Iris pigment epithelial cell (primary cell): ENCODE measurements at places on chromosomes 3 and 15.

GRCh38 chr15:49045751-49046219, 461 bp downstream of the SECISBP2L start:
- peak; percentile 58 for DNase-seq

DNA sequence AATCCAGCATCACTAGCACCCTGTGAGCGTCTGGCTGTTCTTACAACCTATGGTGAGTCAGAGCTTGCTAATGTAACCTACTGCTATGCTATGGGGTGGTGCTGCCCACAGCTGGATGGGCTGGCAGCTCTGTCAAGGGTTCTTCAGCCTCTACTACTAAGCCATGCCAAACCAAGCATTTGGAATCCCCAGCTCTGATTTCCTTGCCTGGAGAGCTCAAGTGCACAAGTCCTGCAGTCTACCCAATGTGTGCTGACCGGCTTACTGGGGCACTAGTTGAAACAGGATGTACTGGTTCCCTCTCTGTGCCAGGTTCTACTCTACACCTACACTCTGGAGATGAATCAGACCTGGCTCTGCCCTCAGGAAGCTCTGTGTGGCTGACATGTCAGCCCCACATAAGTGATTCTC, 4.2 kb downstream of the TEX264 start:
- DNase-seq = peak; percentile 54

GRCh38 chr3:143825513-143825912, 22.8 kb downstream of the SLC9A9 start:
- DNase-seq = no peak

DNA sequence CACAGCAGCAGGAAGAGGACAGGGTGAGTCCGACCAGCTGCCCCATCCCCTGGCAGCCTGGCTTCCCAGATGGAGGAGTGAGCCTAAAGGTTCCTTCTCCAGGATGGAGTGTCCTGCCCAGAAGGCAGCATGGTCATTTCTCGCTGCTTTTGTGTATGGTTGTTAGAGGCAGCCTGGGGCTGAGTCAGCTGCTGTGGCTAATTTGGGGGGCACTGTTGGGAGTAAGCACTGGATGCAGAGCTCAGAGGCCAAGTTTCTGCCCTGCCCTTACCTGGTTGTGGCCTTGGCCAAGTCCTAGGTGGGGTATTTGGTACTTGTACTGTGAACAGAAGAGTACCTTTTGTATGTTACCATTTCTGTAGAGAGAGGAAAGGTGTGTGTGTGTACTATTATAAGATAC, 78.6 kb downstream of the ADAMTS7 start:
- DNase-seq = no peak

GRCh38 chr3:150146991-150147761, 176.5 kb upstream of the PFN2 start:
- DNase-seq = peak; percentile 99

DNA sequence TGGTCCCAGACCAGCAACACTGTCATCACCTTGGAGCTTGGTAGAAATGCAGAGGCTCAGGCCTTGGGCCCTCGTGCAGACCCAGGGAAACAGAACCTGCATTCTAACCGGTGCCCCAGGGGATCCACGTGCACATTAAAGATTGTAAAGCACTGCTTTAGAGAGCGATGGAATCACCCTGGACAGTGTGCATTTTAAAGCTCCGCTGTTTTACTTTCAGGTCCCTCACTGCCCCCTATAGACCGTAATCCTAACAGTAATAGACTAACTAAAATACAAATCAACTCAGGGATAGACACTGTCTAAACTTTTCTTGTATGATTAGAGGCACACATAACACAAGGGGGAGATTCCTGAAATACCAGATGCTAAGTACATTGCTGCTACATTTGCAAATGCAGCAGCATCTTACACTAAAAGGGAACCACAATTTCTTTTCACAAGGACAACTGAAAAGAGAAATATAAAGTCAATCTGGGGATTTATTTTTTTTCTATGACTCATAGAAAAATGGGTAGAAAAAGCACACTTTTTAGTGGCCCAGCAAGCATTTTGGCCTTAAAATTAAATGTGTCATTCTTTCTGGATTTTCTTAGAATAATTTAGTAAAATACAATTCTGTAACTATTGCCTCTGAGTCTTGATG, 10.5 kb upstream of the SH3GL3 start:
- peak; percentile 73 for DNase-seq

DNA sequence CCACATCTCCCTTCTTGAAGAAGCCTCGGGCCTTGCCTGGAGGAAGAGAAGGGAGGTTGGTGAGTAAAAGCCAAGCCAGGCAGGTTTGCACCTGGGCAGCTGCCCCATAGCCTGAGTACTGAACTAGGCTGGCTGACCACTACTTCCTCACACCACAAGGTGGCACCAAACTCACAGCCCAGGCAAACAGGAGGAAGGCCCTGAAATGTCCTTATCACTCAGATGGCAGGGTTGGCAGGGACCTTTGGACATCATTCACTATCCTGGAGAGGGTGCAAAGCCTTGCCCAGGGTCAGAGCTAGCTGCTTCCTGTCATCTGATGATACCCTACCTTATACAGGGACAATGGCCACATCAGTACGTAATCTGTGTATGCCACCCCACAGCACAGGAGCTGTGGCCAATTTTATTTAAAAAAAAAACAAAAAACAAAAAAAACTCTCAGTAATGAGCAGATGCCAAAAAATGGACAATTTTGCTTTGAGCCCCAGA, 2.2 kb upstream of the GRAMD2A start:
- DNase-seq = peak; percentile 58

GRCh38 chr3:22450786-22451400, 699.9 kb upstream of the ZNF385D start:
- DNase-seq = peak; percentile 49

DNA sequence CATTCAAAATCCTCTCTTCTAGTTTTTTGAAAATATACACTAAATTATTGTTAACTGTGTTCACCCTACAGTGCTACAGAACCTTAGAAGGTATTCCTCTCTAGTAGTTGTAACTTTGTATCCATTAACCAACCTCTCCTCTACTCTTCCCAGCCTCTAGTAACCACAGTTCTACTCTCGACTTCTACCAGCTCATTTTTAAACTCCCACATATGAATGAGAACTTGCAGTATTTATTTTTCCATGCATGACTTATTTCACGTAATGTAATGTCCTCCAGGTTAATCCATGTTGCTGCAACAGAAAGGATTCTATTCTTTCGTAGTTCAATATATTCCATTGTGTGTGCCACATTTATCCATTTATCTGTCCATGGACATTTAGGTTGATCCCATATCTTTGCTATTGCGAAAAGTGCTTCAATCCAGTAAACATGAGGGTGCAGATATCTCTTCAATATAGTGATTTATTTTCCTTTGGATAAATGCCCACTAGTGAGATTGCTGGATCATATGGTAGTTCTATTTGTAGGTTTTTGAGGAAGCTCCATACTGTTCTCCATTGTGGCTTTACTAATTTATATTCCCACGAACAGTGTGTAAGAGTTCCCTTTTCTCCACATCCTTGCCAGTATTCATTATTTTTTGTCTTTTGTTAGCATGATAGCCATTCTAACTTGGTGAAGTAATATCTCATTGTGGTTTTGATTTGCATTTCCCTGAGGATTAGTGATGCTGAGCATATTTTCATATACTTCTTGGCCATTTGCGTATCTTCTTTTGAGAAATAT, 113.7 kb upstream of the SMAD3 start:
- peak; percentile 43 for DNase-seq

GRCh38 chr15:64096668-64097384, 1.0 kb downstream of the SNX1 start:
- DNase-seq = peak; percentile 65

DNA sequence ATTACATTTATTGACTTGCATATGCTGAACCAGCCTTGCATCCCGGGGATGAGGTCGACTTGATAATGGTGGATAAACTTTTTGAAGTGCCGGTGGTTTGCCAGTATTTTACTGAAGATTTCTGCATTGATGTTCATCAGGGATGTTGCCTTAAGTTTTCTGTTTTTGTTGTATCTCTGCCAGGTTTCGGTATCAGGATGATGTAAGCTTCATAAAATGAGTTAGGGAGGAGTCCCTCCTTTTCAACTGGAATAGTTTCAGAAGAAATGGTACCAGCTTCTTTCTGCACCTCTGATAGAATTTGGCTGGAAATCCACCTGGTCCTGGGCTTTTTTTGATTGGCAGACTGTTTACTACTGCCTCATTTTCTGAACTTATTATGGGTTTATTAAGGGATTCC, 250.8 kb downstream of the TBC1D5 start:
- peak; percentile 89 for DNase-seq

GRCh38 chr3:59658274-59658673, 608.4 kb upstream of the CFAP20DC start:
- DNase-seq = no peak

GRCh38 chr3:127053450-127053849, 70.5 kb downstream of the PLXNA1 start:
- no peak for DNase-seq

- no peak for DNase-seq
Observed at GRCh38 chr3:4613366-4613765, 120.2 kb downstream of the ITPR1 start.

DNA sequence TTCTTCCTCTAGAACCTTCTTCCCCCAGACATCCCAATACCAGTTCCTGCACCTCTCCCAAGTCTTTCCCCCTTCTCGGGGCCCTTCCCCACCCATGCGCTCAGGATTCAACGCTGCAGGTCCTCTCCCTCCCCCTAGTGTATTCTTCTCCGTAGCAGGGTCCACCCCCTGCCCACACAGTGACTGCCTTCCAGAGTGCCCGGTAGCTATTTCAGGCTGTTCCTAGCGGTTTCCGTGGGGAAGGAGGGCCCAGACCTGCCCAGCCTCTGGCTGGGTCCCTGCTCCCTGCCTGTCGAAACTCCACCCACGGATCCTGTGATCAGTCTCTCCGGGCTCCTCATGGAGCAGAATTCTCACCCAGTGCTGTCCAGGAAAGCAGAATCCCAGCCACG, 45.2 kb upstream of the SEC61A1 start:
- DNase-seq = no peak

- DNase-seq = no peak
Observed at GRCh38 chr3:59570806-59571205, 521.0 kb upstream of the CFAP20DC start.

GRCh38 chr3:16286751-16287543, 21.9 kb downstream of the OXNAD1 start:
- DNase-seq = no peak

GRCh38 chr3:100463646-100464155, 28.7 kb upstream of the TMEM45A start:
- no peak for DNase-seq

DNA sequence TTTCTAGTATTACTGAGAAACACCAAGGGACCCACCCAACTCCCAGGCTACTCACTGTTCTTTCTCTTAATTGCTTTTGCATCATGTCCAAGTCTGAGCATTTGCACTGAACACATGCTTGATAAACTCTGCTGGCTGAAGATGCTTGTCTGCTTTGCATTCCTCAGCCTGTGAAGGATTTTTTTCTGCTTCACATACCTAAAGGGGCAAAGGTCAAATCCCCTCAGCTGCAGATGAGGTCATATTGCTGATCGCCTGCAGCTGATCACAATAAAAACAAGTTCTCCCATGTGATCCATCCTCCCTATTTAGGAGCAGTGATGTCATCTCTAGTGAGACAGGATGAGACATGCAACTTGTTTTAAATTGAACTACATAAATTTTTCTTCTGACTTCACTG, 84.6 kb upstream of the DCBLD2 start:
- peak; percentile 98 for DNase-seq

DNA sequence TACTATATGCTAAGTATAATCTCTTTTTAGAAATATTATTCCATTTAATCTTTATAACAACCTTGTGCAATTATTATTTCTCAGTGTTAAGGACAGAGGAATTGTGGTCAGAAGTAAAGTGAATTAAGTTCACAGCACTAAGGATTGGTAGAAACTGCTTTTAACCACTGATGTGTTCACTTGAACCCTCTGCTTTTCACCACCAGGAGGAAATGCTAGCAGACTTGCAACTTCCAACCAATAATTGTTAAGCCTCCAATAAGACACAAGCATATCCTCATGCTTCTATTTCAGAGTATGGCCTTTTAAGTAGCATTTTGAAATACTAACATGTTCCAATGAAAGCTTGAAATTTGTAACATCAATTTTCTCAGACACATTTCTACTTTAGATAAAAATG, 527.4 kb downstream of the SI start:
- no peak for DNase-seq

DNA sequence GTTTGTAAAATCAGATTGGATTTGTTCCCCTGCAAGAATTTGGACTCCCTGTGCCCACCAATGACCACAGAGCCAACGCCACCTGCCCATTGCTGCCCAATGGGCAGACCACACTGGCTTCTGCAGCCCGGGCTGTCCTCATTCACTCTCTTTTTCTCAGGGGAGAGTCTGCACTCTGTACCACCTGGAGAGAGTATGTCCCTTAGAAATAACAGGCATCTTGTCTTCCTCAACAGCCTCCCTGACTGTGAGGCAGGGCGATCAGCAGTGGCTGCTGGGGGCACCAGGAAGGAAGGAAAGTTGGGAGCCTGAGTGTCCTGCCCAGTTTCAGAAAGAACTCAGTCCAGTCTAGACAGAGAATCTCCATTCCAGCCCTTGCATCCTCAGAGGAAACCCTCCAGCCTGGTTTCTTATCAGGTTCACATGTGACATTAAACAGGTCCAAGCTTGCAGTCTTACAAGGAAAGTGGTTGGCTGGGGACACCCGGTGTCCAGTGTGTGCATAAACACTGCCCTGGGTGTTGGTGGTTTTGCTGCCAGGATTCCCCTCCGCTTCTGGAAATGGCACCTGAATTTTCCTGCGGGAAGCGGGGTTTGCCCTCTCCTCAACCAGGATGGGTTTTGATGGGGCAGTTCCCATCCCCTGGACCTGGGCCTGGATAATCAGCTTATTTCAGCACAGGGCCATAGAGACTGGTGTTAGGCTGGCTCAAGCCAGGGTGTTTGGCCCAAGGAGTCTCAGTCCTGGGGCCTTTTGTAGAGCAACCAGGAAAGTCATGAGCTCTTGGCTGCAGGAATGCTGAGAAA, 37.2 kb downstream of the SSUH2 start:
- DNase-seq = peak; percentile 81

- no peak for DNase-seq
Observed at GRCh38 chr3:195162033-195162669, 108.8 kb downstream of the XXYLT1 start.

GRCh38 chr3:184636741-184637316, 75.0 kb downstream of the MAGEF1 start:
- DNase-seq = peak; percentile 89

DNA sequence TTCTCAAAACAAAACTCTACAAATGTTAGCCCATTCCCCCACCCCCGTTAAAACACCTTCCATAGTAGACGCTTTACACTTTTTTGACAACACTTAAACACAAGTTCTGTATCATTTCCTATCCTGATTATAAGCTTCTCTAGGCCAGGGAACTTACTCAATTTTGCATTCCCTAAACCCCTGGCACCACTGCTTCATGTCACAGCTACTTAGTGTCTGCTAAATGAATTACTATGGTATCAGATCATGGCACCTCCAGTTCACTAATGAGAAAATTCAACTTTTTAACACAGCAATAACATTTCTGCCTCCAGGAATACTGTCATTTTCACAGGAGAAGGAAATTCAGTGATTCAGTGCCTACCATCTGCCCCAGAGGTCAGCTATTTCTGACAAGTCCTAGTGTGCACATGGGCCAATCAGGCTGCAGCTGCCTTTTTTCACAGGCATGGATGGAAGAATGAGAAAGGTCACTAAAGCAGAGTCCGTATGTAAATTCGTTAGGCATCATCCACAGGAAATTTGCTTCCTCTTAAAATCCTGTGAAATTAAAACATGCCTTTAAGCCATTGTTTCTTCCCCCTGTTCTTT, 18.5 kb downstream of the SFMBT1 start:
- peak; percentile 14 for DNase-seq
